GM03348 (cell line): ENCODE measurements at places on chromosomes 1 and 21.

DNA sequence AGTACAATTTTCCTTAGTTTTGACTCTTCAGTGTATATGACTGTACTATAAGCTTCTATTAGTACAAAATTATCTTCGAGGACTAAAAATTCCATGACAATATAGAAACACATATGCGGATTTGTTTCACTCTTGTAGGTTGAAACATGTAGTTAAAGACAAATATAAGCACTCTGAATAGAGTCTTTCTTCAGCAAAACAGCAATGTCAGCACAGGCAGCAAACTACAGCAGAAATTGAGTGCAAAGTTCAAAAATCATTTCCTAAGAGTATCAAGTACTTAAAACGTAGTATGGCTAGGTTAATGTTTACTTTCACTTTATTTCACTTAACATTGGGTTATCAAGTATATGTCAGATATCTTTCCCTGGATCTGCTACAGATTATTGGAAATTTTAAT lies 106.7 kb downstream of the FAF1 start:
- no peak for DNase-seq

GRCh38 chr1:67371043-67371442 lies 59.2 kb downstream of the SERBP1 start:
- no peak for DNase-seq

DNA sequence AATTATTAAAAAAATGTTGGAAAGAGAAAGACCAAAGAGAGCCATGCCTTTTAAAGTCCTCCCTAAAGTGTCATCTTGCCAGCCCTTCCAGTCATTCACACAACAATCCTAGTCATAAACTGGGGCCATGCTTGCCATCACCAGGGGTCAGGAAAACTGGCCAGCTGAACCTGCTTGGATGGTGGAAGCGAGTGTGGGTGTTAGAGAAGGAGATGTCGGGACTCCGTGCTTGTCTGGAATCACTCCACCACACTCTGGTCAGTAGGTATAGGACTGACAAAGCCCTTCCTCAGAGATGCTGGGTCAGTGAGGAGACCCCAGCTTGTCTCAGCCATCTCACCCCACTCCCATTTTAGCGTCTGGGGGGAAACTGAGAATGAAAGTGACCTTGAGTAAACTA lies 3.3 kb upstream of the HAPLN2 start:
- DNase-seq = no peak

GRCh38 chr1:232291681-232292080 lies 338.3 kb downstream of the SIPA1L2 start:
- no peak for DNase-seq

DNA sequence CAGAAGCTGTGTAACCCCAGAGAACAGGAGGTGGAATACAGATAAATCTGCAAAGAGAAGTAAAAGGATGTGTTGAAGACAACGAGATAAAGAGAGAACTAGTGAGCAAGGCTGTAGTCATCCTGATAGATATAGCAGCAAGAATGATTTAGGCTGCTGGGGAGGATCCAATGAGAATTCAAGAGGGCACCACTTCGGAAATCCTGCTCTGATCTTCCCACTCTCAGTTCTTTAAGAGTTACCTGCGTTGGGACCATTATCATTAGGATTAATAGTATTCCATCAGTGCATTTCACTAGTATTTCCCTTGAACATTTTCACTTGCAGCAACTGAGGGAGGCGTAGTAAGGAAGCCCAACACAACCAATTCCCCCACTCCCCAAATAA lies at the start of gene BRINP3:
Gene BRINP3, minus strand, starts transcription at position 103 of the 387 bp plus-strand sequence.
- DNase-seq = no peak

DNA sequence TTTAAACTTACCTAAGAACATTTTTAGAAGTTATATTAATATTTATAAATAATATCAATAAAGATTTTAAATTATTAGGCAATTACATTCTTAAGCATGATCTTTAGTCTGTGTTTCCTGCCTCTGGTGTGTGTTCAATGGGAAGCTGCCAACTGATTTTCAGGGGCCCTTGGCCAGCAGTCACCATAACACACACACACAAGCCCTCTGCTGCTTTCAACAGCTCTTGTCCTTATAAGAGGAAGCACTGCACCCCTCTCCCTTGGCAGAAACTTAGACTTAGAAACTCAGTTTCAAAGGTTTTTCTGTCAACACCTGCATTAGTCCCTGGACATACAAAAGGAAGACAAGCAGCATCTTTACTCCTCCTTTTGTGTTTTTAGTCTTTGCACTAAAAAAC lies 81.4 kb downstream of the VAV3 start:
- no peak for DNase-seq

GRCh38 chr21:24222676-24223075 lies 1384.6 kb downstream of the MRPL39 start:
- DNase-seq = no peak

GRCh38 chr21:29540289-29540688 lies 241.6 kb downstream of the BACH1 start:
- DNase-seq = no peak

DNA sequence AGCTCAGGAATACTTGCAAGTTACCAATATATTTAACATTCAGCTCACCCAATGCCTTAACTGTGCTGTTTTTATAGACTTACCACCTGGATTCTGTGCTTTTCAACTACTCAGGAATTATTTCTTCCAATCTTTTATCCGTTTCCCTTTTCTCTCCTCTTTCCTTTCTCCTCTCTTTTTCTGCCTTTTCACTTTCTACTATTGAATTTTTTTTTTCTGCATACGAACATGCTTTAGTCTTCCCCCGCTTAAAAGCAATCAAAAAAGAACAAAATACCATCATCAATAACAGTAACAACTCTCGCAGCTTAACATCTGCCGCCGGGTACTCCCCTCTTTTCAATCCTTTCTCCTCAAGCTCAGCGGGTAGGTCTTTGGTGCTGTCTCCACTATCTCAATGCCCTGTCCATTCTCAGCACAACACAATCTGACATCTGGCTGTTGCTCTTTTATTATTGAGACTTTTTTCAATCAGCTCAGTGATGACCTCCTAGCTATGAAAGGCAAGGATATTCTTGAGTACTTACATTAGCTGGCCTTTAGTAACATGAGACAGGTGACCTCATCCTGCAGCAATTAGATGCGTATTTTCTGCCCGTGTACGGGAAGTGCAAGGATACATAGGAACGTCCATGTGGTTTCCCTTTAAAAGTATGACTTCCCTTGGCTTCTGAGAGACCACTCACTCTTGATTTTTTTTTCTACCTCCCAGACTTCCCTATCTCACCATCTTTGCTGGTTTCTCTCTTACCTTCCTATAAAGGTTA lies 40.2 kb upstream of the SIPA1L2 start:
- DNase-seq = no peak

DNA sequence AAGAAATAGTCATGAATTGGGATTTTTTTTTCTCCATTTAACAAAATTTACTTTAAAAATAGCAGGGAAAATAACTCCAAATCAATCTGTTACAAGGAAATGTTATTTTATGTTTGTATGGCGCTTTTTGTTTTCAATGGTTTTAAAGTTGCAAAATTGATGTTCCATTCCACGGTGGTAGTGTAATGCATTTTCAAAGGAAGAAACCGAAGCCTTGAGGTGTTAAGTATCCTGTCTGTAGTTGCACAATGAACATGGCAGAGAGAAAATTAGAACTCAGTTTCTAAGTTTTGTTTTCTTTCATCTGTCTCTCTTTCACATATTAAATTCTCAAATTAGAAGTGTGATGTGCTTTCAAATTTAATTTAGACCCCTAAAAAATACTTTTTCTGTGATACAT lies 841.8 kb downstream of the USP25 start:
- no peak for DNase-seq

- DNase-seq = peak; percentile 47
Measured at GRCh38 chr1:204041232-204041767, 31.6 kb upstream of the SOX13 start.

- no peak for DNase-seq
Measured at GRCh38 chr1:185636848-185637247, 97.3 kb upstream of the HMCN1 start.

- DNase-seq = peak; percentile 78
Measured at GRCh38 chr1:37682334-37682987, 9.9 kb upstream of the CDCA8 start.

- no peak for DNase-seq
Measured at GRCh38 chr1:204549313-204549712, 33.1 kb downstream of the MDM4 start.

- peak; percentile 59 for DNase-seq
Measured at GRCh38 chr1:30727824-30728223, 4.4 kb upstream of the MATN1 start.

DNA sequence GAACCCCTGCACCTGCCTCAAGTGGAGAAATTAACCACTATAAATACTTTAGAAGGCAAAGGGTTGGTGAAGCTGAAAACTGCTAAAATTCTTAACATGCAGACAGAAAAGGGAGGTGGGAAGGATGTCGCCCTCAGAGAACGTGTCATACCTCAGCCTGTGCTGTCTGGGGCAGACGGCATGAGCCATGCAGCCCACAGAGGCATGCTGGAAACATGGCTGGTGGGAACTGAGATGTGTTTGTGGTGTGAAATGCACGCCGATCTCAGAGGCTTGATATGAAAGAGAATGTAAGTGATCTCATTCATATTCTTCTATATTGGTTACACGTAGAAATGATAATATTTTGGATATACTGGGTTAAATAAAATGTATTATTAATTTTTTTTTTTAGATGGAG lies 16.3 kb downstream of the AGPAT3 start:
- no peak for DNase-seq
